ENCODE measurements at places on chromosomes 12 and 14.

GRCh38 chr14:102523569-102524450 lies 14.2 kb upstream of the ANKRD9 start:
- DNase-seq = no peak

- DNase-seq = no peak
These were observed 11.9 kb upstream of the ATF7 start for GRCh38 chr12:53638057-53638456.

DNA sequence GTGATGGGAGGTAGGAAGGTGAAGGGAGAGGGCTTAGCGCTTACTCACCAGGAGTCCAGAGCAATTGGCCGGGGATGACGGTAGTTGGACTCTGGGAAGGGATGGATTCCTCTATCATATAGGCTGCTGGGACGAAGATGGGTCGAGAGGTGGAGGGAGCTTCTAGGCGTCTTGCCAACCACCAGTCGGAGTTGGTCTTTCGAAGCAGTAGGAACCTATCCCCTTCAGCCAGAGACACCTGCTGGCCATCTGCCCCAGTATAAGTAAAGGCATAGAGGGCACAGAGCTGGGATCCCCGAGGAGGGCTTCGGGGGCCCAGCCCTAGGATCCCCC lies 657 bp downstream of the ARHGAP9 start:
- DNase-seq = no peak

GRCh38 chr12:28065374-28065773 lies 92.8 kb upstream of the PTHLH start:
- DNase-seq = no peak

DNA sequence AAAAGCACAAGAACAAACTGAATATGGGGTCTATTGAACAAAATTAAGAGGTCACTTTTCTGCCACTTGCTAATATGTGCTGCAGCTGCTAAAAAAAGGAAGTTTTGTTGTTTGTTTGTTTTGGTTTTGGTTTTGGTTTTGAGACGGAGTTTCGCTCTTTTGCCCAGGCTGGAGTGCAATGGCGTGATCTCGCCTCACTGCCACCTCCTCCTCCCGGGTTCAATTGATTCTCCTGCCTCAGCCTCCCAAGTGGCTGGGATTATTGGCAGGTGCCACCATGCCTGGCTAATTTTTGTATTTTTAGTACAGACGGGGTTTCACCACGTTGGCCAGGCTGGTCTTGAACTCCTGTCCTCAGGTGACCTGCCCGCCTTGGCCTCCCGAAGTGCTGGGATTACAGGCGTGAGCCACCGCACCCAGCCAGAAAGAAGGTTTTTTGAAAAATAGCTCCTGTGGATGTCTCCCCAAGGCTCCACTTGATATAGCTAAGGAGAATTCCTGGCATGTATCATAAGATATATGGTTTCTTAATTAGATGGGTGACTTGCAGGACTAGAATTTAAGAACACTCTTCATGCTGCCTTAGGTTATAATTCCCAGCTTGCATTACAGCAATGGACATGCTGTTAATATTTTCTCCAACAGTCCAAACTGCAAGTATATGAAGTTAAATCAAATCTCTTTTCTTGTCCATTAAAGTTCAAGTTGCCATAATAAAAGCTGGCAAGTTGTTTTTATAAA lies 237.6 kb upstream of the AMIGO2 start:
- no peak for DNase-seq

- peak; percentile 36 for DNase-seq
These were observed 23.8 kb downstream of the VPS37B start for GRCh38 chr12:122871851-122872780.

- peak; percentile 50 for DNase-seq
These were observed 474.8 kb upstream of the TBX3 start for GRCh38 chr12:115158816-115159215.

DNA sequence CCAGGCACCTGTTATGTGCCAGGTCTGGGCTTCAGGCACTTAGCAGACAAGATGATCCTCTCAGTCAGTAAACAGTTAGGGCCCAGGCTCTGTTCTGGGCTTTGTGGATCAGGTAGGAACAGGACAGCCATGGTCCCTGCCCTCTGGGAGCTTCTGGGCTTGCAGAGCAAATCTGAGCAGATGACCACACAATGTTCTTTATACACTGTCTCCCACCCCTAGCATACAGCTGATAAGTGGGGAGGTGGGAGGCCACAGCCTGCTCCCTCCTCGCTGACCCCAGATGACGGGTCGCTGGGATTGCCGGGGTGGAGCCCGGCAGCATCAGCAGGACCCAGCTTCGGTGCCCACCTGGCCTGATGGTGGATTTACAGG lies 53.1 kb upstream of the RIN3 start:
- no peak for DNase-seq

DNA sequence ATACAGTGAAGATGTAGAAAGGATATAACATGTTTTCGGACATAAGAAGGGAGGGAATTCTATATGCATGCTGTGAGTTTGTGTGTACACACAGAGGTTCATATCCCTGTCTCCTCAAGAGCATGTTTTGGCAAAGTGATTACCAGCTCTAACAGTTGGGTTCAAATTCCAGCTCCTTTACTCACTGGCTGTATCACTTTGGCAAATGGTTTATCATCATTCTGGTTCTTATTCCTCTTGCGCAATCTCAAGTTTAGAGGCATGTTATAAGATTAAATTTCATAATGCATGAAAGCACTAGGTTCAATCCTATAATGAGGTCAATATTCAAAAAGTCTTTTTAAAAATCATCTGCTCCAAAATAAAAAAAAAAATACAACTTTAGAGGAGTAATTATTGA lies 107.7 kb upstream of the LRFN5 start:
- DNase-seq = peak; percentile 56

DNA sequence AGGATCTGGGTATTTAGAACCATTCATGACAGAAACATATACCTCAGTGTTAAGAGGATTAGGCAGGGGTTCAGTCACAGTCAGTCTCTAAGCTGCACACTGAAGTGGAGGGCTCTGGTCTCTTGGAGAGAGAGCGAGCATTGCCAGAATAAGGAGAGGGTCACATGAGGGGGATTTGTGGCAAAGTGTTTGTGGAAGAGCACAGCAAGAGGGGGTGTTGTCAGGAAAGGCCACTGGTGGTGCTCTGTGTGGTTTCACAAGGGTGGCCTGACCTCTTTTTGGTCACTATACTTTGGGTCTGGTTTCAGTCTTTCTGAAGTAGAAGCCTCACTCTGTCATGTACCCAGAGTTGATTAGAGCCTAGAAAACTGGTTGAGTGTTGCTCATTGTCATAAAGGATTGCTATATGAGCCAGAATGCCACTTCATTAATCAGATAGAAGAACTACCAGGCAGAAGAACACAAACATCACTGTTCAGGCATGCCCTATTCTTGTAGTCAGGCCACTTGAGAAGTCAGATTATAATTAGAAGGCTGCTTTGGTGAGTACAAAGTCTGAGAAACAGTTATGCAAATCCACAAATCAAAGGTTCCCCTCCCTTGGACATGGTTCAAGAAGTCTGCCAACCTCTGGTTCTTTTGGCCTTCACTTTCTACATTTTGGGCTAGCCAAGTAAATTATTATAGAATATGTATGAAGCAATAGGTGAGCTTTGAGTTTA lies 8.4 kb downstream of the TMEM19 start:
- DNase-seq = no peak

- no peak for DNase-seq
These were observed 111.7 kb downstream of the EFCAB11 start for GRCh38 chr14:89842837-89843236.

DNA sequence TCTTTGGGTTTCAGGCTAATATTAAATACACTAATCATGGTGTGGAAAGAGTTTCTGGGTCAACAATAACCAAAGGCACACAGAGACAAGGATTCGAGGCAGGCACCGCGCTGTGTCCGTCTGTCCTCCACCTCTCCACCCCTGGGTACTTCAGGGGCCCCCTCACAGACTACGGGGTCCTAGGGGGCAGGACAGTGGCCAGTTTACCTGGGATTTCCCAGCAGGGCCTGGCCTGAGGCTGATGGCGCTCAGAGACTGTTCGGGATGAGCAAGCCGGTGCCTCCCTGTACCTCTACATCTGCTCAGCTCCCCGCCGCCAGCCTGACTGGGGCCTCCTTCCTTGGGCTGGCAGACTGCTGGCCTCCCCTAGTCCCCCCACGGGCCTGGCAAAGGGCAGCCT lies 18.1 kb upstream of the EIF5 start:
- no peak for DNase-seq

DNA sequence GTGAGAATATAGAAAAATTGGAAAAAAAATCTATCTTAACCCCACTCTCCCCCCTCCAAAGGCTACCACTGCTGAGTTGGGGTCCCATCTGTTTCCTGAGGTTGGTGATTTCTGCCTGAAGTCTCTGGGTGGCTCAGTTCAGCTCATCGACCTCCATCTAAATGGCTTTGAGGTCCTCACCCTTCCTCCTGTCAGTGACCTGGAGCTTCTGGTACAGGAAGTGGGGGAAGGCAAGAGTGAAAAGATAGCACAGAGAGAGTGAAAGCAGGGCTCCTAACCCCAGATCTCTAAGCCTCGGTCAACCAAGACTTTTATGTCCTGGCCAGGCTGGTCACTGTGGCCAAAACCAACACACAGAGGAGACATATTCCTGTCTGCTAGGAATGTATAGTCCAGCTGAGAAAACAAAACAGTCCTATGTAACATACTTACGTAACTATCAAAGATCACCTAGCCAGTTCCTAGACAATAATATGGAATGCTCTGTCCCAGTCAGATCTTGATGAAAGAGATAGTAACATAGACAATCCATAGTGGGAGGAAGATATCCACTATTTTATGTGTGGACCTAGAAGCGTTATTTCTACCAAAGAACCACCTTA lies 12.3 kb upstream of the KRT73 start:
- DNase-seq = no peak

DNA sequence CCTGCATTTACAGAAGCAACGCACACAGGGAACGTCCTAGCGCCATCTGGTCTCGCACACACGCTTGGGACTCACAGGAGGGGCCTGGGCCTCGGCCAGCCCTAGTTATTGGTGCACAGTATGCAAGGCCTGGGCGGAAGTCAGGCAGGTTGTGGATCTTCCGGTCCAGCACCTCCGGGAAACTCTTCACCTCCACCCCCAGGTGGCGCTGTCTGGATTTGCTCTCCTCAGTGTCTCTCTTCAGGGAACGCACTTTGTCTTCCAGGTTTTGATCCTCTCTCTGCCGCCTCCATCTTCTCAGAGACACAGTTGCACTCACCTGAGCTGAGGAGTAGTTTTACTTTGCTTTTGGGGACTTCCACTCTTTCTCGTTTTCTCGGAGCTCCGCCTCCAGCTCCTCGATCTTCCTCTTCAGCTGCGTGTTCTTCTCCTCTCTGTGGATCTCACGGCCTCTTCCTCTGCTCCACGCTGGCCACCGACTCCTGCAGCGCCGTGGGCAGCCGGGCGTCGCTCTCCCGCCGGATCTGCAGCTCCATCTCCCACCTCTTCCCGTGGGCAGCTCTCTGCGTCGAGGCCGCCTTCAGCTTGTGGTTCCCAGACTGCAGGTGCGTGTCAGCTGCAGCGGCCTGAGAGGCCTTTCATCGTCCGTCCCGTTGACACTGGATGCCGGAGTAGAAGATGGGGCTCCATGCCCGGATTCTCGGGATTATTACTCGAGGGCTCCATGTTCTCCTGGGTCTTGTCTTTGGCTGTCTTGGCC lies 933.8 kb downstream of the TMEM121 start:
- no peak for DNase-seq

DNA sequence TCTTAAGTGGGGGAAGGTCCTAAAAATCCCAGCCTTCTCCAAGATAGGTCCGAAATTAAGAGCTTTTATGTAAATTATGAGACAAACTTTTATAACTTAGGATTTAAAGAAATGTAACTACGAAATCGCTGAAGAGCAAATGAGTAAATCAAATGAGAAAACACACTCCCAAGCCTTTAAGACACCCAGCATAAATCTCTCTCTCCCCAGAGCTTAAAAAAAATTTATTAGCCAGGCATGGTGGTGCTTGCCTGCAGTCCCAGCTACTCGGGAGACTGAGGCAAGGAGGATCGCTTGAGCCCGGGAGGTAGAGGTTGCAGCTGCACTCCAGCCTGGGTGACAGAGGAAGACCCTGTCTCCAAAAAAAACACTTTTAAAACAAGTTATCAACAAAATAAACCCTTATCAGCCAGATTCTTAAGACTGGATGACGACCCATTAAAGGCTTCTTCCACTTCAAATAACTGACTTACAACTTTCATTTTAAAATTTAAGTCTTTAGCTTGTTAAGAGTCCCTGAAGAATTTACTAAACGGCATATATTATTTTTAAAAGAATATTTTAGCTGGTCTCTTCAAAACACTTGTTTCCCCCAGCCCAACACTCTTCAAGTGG lies 3.2 kb downstream of the PTGES3 start:
- no peak for DNase-seq

DNA sequence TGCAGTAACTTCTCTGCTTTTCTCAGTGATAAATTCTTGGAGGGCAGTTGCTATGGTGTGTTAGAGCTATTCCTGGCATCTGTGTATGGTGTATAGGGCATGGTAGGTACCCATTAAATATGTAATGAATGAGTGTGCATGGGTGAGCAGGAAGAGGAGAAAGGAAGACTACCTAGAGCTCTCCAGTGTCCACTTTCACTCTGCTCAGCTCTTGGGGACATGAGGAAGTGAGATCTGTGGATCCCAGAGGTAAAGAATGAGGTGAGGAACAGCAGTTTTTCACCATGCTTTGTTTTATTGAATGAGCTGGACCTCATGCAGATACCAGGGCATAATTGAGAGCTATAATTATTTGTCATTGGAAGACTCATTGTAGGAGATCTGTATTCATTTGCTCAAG lies 444.8 kb upstream of the RGS6 start:
- DNase-seq = no peak

DNA sequence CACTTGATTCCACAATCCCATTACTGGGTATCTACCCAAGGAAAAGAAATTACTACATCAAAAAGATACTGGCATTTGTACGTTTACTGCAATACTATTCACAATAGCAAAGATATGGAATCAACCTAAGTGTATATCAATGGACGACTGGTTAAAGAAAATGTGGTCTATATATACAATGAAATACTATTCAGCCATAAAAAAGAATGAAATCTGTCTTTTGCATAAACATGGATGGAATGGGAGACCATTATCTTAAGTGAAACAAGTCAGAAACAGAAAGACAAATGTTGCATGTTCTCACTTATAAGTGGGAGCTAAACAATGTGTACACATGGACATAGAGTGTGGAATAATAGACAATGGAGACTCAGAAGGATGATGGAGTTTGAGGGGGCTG lies 5.0 kb upstream of the OS9 start:
- DNase-seq = no peak

DNA sequence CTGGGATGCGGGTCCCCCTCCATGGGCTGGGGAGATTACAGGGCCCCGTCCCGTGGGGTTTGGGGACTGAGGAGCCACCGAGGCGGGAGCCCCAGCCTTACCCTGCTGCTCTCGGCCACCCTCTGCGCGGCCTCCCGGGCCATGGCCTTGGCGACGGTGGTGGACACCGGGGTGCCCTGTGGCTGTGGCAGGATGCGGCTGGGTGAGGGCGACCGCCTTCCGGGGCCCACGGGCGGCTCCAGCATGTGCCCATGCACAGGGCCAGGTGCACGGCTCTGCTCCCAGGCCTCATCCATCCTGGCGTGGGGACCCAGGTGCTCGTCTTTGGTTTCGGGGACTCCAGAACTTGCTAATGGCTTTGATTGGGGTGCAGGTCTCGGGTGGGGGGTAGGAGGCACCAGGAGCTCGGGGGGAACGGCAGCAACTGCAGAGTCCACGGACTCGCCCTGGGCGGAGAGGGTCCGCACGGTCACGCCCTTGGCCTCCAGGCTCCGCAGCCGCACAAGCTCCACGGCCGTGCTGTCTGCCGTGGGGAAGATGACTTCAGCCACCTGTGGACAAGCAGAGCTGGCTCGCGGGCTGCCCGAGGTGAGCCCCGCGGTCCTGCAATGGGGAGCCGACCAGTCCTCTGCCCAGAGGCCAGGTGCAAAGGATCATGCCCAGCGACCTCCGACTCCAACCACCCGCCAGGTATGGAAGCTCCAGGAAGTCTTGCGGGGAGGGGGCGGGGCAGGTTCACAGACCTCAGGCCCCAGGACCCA lies 99.2 kb downstream of the PIWIL1 start:
- DNase-seq = no peak
